HFFc6 (cell line): ENCODE measurements at places on chromosomes 3 and 15.

GRCh38 chr3:169764312-169764881, 463 bp downstream of the TERC start:
- peak; percentile 42 for DNase-seq

- no peak for DNase-seq
These were observed 299.1 kb downstream of the TLE3 start for GRCh38 chr15:69798481-69799250.

DNA sequence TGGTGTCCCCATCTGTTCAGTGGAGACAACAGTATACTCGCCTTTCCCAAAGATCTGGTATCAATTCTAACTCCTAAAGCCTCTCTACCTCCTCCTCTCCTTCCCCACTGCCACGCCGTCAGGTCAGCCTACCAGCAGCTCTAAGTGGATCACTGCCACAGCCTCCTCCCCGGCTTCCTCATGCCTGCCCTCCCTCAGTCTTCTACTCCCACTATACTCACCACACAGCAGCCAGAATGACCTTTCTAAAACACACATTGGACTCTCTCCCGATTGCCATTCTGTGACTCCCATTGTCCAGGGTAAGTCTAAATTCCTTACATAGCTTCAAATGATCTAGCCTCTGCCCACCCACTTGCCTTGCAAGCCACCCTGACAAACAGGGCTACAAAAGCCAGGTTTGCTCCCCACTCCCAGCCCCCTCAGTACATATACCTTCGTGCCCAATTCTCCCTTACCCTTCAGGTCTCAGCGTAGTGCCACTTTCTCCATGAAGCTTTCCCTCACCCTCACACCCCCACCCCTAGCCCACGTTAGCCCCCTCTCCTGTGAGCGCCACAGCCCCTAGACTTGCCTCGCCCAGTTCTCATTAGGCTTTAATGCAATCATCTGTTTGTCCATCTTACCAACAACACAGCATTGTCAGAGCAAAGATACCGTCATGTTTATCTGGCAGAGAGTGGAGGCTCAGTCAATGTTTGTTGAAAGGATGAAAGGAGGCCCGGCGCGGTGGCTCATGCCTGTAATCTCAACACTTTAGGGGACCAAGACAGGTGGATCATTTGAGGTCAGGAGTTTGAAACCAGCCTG, 9.5 kb upstream of the SEMA7A start:
- no peak for DNase-seq

GRCh38 chr15:70023064-70023768, 74.5 kb downstream of the TLE3 start:
- DNase-seq: peak; percentile 92

DNA sequence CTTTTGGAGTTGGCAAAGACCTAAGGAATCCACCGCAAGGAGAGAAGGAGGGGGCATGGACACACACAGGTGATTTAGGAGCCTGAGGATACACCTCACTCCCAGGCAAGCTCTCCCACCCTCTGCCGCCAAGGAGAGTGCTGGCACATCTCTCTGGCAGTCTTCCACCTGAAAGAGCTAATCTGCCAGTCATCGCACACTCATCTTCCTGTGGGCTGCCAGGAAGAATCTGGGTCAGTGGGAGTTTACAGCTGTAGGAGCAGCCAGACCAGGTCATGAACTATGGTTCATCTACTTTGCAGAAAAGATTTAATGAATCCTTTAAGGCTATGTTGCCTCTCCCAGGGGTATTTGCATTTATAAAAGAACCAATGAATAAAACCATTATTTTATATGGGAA, 170.6 kb upstream of the TSC22D2 start:
- DNase-seq: peak; percentile 68

DNA sequence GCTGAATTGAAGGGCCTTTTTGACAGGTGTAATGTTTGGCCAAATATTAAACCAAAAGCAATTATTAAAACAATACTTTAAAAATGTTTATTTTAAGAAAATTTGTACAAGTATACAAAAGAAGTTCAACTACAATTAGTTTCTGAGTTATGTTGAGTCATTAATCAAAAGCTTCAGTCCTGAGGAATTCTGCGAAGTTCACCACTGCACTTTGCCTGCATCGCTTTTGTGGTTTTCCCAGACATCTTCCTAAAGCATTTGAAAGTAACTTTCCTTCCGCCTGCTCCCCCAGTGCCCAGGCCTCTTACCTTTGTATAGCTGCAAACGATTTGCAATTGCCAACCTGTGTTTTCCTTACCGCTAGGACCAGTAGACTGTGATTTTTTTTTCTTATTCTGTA, 69.5 kb downstream of the KCNAB1 start:
- no peak for DNase-seq

- no peak for DNase-seq
These were observed 1.5 kb downstream of the SEMA6D start for GRCh38 chr15:47718497-47719437.

DNA sequence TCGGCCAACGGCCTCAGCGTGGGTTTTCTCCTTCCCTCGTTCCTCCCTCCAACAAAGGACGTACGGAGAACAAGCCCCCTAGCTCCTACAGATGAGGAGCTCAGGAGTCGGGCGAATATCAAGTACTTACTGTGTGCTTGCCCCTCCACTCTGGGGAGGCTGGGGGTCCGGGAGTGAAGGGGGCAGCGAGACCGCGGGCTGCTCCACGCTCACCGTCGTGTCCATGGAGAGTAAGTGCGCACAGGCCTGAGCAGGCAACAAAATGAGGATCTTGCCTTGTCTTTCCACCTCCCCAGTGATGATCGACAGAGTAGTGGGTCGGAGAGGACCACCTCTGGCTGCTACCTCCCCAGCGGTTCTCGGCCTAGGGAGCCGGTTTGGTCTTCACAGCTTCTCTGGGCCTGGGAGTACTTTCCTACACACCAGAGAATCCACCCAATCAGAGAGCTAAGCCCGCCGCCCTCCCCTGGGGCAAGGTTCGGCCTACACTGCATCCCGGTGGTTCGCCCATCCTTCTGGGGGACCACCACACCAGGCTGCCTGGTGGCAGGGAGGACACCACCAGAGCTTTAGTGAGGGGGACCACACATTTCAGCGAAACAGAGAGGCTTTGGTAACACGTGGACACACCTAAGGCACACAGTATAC, 603 bp upstream of the TRANK1 start:
- no peak for DNase-seq

DNA sequence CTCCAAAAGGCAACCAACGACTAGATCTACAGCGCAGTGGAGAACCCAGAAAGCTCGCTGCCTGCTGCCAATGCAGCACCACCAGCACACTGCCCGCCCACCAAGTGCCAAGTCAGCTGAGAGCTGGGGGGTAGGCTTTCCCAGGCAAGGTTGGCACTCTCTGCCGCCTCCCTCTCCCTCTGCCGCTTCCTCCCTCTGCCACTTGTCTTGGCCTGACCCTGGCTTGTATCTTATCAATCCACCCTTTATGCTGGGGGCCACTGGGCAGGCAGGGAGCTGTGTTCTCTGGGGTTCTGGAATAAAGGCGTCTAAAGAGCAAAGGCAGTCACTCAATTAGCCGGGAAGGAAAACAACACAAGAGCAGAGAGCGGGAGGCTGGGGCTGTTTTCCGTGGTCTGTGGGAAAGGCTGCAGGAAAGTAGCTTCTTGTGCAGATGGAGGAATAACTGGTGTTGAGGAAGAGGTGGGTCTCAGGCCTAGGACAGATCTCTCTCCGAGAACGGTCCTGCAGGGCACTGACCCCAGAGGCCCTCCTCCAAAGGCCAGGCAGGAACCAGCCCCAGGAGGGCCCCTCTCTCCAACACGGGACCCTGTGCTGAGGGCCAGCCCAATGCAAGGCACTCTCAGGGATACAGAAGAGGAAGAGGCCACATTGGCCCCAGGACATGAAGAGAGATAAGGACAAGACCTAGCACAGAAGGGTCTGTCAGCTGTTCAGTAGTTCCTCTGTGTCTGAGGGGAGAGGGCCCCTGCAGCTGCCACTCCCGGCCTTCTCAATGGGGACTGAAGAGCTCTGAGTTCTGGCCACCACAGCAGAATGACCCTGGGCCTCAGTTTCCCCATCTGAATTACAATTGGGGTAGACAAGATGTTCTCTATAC, 30.8 kb downstream of the ACSBG1 start:
- DNase-seq: no peak

GRCh38 chr3:24540821-24541220, 46.2 kb upstream of the THRB start:
- no peak for DNase-seq

- no peak for DNase-seq
These were observed 121.1 kb downstream of the CBLB start for GRCh38 chr3:105747696-105748095.

- no peak for DNase-seq
These were observed 28.6 kb downstream of the ABTB1 start for GRCh38 chr3:127701280-127701911.

GRCh38 chr3:28915741-28916500, 364.9 kb upstream of the RBMS3 start:
- DNase-seq: peak; percentile 46

DNA sequence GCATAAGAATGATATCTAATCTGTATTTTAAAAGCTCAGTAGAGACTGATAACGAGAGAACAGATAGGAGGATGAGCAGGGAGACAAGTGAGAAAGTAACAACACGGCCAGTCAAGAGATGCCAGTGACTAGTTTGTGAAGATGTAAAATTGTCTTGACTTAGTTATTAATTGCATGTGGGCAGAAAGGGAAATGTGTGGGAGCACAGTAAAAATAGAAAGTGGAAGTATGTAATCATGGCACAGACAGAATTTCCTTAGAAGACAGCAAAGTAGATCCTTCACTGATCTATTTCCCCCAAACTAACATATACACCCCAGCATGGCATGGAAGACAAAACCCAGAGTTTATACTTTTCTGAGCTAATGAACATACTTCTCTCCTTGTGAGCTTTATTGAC, 344.5 kb downstream of the FGF12 start:
- no peak for DNase-seq

DNA sequence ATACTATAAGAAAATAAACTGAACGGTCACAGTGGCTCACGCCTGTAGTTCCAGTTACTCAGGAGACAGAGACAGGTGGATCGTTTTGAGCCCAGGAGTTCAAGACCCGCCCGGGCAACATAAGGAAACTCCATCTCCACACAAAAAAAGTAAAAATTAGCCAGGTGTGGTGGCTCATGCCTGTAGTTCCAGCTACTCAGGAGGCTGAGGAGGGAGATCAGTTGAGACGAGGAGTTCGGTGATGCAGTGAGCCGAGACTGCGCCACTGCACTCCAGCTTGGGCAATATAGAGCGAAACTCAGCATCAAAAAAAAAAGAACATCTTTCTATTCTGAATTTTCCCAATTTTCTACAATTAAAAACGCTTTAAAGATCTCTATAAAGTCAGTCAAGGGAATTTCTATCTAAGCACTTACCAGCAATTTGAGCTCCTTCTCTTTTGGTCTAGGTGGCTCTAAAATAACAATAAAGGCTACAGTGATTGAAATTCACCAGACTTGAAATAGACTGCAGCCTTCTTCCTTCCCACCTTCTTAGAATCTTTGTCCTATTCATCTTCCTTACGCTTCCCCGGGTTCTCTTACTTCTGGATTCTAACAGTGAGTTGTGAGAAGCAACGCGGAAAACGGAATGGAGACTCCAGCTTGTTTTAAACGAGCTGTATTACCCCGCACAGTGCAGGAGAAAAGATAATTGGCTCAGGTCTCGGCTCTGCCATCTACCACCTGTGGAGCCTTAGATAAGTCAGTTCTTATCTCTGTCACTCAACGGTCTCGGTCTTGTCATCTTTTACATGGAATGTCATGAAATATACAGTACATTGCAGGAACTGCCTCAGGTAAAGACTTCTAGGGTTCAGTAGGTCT, 812 bp upstream of the SEC62 start:
- DNase-seq: no peak

GRCh38 chr3:10599444-10599843, 94.1 kb upstream of the ATP2B2 start:
- DNase-seq: no peak

DNA sequence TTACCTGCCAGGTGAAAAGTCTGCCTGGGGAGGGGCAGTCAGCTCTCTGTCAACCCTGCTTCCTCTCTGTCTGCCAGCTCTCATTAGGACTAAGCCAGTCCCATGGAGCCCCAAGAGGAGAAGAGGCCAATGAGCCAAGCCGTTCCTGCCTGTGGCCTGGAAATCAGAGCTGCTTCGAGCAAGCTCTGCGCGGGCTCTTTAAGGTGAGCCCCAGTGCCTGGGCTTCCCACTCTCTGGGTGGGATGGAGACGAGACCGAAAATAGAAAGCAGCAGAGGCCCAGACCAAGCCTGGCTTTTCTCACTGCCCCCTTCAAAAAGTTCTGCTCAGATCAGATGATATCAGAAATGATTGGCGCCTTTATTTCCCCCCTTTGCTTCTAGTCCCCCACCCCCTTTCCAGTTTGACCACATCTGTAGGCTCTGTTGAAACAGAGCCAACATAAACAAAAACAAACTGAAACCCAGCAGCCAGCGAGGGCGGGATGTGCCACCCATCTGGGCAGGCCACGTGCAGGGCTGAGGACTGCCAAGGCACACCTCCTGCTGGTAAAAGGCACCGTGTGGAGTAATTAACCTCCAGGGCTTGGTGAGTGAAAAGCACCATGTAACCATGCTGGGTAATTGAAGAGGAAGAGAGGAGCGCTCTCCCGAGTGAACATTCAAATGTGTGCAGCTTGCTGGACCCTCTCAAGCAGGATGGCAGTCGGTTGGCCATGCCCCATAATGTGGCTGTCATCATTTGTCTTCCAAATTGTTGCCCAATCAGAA, 471.0 kb upstream of the PROK2 start:
- DNase-seq: no peak

DNA sequence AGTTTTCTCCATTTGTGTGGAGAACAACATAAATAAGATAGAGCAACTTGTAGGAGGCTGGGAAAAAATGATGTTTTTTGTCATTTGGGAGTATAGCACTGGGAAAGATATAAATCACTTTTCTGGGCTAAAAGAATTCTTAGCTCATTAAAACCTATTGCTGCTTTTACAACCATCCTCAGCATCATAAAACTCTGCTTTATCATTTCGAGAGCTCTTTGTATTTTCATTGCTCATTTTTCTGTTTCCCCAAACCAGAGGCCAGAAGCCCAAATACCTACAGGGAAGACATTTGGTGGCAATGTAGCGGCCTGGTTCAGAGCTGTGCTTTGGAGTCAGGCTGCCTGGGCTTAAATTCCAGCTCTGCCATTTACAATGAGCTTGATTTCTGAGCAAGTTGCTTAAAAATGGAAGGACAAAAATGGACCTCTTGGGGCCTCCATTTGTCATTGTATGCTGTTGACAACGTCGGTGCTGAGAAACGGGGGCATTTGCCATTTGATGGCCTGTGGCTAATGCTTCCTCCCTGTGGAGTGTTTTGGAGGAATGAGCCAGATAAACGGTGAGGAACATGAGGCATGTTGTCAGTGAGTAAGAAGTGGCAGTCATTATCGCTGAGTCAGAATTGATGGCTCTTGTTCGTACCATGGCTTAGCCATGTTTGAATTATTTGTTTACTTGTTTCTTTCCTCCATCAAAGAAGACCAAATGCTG, 260.0 kb downstream of the EBLN2 start:
- no peak for DNase-seq

DNA sequence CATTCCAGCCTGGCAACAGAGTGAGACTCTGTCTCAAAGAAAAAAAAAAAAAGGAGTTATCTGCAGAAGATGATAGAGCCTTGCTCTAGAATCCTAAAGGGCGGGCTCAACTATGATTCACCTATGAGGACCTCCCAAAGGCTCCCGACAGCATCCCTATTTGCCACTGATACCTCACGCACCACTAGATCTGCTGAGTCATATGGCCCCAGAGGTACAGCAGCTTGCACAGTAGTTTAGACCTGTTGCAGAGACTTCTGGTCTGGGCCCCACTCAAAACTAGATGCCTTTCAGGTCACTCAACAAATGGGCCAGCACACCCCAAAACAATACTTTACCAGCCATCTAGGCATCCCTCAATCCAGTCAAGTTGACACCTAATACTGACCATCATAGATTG, 38.1 kb upstream of the PTX3 start:
- no peak for DNase-seq

- DNase-seq: no peak
These were observed 22.6 kb downstream of the TGM5 start for GRCh38 chr15:43244092-43244491.
